ENCODE measurements at places on chromosomes 7 and 10.

DNA sequence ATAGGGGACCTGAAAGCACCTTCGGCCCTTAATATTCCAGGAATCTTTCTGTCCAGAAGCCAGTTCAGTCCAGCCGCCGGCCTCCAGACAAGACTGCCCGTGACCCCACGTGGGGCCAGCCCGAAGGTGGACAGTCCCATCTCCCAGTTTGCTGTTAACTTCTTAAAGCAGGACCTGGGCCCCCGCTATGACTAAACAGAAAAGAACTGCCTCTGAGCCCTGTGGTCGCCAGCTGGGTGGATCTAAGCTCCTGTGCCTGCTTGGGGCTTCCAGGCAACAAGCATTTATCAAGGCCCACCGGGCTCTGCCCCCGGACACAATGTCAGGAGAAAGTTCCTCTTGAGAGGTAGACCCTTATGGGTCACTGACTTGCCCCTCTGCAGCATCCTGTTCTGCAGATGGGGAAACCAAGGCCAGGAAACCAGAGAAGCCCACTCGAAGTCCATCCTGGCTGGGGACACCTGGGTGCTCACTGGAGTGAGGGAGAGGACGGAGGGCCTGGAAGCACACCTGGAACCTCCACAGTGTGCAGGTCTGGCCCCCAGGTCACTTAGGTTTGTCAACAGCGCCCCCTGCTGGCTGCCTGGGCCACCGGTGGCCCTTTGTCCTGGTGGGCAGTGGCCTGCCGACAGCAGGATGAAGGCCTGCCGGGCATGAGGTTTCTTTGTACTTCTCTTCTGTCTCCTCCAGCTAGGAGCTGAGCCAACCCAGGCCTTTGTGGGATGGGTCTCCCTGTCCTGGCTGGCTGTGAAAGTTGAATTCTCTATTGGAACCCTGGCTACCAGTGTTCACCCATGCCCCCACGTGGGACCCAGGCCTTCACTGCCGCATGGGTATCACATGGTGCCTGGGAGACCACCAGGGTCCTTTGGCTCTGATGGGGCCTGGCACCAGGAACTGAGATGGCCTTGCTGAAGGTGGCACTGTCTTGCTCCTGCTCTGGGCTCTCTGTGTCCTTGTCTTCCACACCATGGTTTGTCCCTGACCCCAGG, 128.0 kb downstream of the ZMIZ1 start:
- DNase-seq: peak; percentile 69

- no peak for DNase-seq
Observed at GRCh38 chr10:8133146-8133545, 78.7 kb downstream of the GATA3 start.

DNA sequence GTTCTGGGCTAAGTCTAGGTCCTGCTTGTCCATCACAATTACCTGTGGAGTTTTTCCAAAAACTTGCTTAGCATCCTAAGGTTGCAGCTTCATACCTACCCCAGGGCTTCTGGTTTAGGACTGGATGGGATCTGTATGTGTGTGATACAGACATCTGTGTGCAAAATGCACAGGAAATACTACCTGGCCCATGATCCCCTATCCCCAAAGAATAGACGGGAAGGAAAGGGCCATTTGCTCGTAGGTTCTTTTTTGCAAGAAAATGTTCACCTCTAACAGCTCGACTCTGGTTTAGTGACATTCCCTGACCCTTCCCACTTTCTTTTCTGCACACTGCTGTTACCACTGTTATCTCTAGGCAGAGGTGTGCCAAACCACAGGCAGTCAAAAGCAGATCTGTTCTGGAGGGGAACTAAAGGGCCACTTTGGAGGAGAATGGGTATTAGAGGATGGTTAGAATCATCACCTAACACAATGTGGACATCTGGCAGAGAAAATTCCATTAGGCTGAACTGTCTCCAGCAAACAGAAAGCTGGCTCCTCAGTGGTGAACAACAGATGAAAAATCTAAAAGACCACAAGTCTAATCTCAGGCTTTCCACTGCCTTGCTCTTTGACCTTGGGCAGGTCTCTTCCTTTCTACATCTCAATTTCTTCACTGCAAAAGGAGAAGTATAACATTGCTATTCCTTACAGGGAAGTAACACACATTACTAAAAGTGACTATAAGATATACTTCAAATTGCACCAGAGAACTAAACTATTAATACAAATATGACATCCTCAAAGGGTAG, 107.4 kb downstream of the UBE2H start:
- no peak for DNase-seq

DNA sequence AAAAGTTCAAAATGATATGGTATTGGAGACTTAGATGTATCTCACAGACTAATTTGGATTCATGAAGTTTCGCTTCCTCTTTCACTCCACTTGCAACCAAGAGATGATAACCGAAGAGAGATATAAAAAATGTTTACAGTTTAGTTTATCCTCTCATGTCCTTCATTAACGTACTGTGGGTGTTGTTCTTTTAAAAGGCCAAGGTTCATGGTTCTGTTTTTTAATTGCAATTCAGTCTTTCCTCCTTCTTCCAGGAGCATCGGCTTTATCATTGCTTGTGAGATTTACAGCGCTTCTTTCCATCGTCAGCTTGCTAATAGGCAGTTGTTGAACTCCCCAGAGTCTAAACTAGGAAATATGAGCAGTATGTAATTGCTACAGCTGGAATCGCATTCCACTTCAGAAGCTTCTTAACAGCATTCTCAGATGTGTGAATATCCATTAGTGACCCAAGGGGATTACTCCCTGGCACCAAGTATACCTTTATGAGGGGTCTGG, 75.9 kb upstream of the HGF start:
- no peak for DNase-seq

- no peak for DNase-seq
Observed at GRCh38 chr10:30330497-30331168, 18.4 kb downstream of the MTPAP start.
